ENCODE measurements at places on chromosomes 16 and 17.

DNA sequence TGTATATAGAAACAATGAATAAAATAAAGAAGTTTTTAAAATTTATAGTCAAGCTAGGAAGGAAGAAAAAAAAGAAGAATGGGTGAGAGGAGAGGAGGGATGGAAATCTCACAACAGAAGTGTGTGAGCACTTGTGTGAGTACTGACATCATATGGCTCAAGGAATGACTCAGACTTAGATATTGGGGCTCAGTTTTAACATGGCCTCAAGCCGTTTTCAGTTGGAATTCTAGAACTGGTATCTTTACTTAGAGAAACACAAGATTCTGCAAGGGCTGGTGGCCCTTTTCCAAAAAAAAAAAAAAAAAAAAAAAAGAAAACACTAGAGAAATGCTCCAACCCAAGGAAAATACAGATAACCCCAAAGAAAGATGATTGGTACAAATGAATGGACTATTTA is 55.1 kb downstream of the STXBP4 start:
- DNase-seq: no peak

DNA sequence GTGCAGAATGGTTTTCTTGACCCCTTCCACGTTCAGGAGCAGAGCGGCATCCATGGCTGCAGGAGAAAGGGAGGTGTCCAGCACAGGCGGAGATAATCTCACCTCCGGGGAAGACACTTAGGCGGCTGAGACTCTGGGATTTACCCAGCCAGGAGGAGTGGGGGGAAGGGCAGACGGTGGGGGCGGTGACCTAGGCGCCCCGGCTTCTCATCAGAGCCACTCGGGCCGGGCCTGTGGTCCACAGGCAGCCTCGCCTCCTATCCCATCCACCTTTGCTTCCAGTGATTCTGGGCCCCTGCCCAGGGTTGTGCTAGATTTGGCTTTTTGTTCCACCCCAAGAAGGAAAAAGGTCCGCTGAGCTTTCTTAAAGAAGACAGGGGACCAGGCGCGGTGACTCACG is at the start of gene AIPL1:
Gene AIPL1, minus strand, starts transcription at position 71 of the 400 bp plus-strand sequence. Its CDS starts 17 bp downstream, at position 54.
- no peak for DNase-seq

- no peak for DNase-seq
Observed at GRCh38 chr17:5540321-5540720, 44.0 kb downstream of the NLRP1 start.

GRCh38 chr16:67667453-67667816 is 821 bp downstream of the C16orf86 start:
- DNase-seq: no peak

Data from CD8-positive, alpha-beta memory T cell (primary cell).